Karpas-422 (cell line): ENCODE measurements at places on chromosomes 12 and 14. TPM values are rescaled to one million over a fixed set of nuclear protein-coding genes. Genes with fewer than 3 reads are reported as not detected.

DNA sequence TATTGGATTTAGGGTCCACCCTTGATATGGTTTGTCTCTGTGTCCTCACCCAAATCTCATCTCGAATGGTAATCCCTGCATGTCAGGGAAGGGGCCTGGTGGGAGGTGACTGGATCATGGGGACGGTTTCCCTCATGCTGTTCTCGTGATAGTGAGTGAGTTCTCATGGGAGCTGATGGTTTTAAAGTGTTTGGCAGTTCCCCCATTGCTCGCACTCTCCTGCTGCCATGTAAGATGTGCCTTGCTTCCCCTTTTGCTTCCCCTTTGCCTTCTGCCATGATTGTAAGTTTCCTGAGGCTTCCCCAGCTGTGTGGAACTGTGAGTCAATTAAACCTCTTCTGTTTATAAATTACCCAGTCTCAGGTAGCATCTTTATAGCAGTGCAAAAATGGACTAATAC lies 118.3 kb downstream of the VRK1 start:
- H3K27ac ChIP-seq = no peak overlapping the region
- DNase-seq = no peak
- H3K36me3 ChIP-seq = no peaks in the 10 kb centered on the region
- no peaks in the 10 kb centered on the region for H3K4me1 ChIP-seq
- no peaks in the 10 kb centered on the region for H3K27me3 ChIP-seq

DNA sequence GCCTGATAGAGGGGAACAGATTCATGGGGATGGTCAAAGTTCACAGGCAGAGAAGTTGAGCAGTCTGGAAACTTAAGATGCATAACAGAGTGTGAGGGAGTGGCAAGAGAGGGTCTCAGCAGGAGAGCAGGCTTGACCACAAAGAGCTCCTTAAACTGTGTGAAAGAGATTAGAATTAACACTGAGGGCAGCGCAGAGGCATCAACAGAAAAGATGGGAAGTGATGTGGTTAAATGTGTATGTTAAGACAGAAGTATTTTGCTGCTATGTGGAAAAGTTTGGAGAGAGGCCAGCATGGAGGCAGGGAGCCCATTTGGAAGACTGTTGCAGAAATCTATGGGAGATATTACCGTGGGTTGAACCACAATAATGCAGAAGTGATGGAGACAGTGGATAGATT lies 122.7 kb upstream of the LMNTD1 start:
- H3K4me3 ChIP-seq = no peak overlapping the region
- no peaks in the 10 kb centered on the region for H3K36me3 ChIP-seq
- no peak for DNase-seq
- no peak overlapping the region for H3K27ac ChIP-seq
- H3K4me1 ChIP-seq = no peaks in the 10 kb centered on the region
- no peaks in the 10 kb centered on the region for H3K27me3 ChIP-seq

DNA sequence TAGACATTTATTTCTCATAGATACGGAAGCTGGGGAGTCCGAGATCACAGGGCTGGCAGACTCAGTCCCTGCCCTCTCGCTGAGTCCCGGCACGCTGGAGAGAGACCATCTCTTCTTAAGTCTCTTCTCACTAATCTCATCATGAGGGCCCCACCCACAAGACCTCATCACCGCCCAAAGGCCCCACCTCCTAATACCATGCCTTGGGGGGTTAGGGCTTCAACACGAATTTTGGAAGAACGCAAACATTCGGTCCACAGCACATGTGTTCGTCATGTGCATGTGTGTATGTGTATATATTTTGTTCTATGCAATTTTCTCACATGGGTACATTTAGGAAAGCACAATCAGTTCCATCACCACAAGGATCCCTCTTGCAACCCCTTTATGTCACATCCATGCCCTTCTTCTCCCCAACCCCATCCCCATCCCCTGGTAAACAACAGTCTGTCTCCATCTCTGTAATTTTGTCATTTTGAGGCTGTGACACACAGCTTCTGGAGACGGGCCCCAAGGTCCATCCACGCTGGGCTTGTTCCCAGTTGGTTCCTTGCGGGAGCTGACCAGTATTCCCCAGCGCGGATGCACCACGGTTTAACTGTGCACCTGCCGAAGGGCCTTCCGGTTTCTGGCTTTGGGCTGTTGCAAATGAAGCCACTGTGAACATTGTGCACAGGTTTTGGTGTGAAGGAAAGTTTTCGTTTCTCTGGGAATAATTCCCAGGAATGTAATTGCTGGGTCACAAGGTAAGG lies 317.5 kb upstream of the DIO3 start:
- no peaks in the 10 kb centered on the region for H3K27me3 ChIP-seq
- no peak overlapping the region for H3K4me3 ChIP-seq
- H3K36me3 ChIP-seq = no peaks in the 10 kb centered on the region
- no peaks in the 10 kb centered on the region for H3K4me1 ChIP-seq
- H3K27ac ChIP-seq = no peak overlapping the region

- no peaks in the 10 kb centered on the region for H3K4me1 ChIP-seq
- no peak overlapping the region for H3K4me3 ChIP-seq
- no peak overlapping the region for H3K27ac ChIP-seq
- no peak for DNase-seq
Observed at GRCh38 chr14:81416981-81417380, 16.9 kb upstream of the STON2 start.

GRCh38 chr14:92439537-92440344 lies 73.8 kb upstream of the RIN3 start:
- no peak overlapping the region for H3K27ac ChIP-seq
- no peak overlapping the region for H3K4me3 ChIP-seq
- H3K4me1 ChIP-seq = peaks cover 5% of the 10 kb centered on the region
- no peak for DNase-seq
- no peaks in the 10 kb centered on the region; the same call in 1 of the 2 replicates for H3K27me3 ChIP-seq

- H3K27me3 ChIP-seq = no peaks in the 10 kb centered on the region
- H3K27ac ChIP-seq = no peak overlapping the region
- DNase-seq = no peak
- H3K36me3 ChIP-seq = no peaks in the 10 kb centered on the region
Observed at GRCh38 chr12:51318846-51319599, 5.0 kb downstream of the BIN2 start.

DNA sequence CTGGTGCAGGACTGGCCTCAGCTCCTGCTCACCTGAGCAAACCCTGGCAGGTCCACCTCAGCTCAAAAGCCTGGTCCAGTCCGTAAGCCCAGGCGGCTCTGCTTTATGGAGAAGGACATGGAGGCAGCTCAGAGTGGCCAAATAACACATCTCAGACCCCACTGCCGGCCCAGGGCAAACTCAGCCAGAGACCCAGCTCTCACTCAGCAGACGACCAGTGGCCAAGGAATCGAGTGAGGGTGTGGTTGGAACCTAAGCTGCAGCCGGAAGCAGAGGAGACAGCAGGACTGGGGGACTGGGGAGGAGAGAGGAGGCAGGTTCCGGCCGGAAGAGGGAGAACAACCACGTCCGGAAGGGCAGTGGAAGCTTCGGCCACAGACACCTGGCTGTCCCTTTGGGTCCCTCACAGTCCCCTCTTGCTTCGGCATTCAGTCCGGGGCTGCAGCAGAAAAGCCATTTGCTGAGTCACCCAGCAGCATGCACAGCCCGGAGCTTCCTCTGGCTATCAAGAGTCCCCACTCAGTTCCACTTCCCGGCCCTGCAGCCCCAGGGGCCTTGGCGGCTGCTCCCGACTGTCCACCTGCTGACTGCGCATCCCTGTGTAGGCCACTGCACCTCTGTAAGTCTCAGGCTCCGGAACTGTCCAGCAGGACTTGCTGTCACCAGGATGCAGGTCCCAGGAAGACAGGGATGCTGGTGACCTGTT lies 104.0 kb downstream of the CALM1 start:
- H3K36me3 ChIP-seq = no peaks in the 10 kb centered on the region
- H3K27me3 ChIP-seq = no peaks in the 10 kb centered on the region
- no peak overlapping the region for H3K27ac ChIP-seq
- DNase-seq = no peak
- H3K4me1 ChIP-seq = no peaks in the 10 kb centered on the region

- H3K27ac ChIP-seq = no peak overlapping the region
- DNase-seq = no peak
- no peaks in the 10 kb centered on the region for H3K36me3 ChIP-seq
- no peaks in the 10 kb centered on the region for H3K27me3 ChIP-seq
Observed at GRCh38 chr14:77278461-77279230, 7.6 kb upstream of the NGB start.

- no peak for DNase-seq
- H3K36me3 ChIP-seq = no peaks in the 10 kb centered on the region
- H3K4me3 ChIP-seq = no peak overlapping the region
- H3K27me3 ChIP-seq = no peaks in the 10 kb centered on the region
- no peaks in the 10 kb centered on the region for H3K4me1 ChIP-seq
Observed at GRCh38 chr14:39023939-39024871, 78.8 kb downstream of the SEC23A start.

GRCh38 chr14:53011053-53011462 lies 60.2 kb upstream of the FERMT2 start:
- no peaks in the 10 kb centered on the region for H3K27me3 ChIP-seq
- no peak overlapping the region for H3K4me3 ChIP-seq
- no peak for DNase-seq

DNA sequence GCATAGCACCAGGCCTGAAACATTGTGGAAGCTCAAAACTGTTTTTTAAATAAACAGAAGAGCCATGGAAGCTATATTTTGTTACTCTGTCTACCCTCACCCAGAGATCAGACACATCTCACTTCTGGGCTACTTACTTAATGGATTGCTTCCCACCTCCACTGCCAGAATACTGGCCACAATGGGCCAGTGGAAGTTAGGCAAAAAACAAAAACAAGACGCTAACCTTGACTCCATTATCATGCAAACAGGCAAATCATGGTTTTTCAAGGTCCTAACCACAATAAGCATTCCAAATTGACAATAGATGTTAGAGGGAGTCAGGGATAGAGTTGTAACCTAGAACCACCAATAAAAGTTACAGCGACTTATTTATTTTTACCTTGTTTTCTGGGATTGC lies 52.7 kb upstream of the PTCSC3 start:
- DNase-seq = no peak
- no peak overlapping the region for H3K27ac ChIP-seq
- no peak overlapping the region for H3K4me3 ChIP-seq
- no peaks in the 10 kb centered on the region for H3K4me1 ChIP-seq
- H3K36me3 ChIP-seq = no peaks in the 10 kb centered on the region

DNA sequence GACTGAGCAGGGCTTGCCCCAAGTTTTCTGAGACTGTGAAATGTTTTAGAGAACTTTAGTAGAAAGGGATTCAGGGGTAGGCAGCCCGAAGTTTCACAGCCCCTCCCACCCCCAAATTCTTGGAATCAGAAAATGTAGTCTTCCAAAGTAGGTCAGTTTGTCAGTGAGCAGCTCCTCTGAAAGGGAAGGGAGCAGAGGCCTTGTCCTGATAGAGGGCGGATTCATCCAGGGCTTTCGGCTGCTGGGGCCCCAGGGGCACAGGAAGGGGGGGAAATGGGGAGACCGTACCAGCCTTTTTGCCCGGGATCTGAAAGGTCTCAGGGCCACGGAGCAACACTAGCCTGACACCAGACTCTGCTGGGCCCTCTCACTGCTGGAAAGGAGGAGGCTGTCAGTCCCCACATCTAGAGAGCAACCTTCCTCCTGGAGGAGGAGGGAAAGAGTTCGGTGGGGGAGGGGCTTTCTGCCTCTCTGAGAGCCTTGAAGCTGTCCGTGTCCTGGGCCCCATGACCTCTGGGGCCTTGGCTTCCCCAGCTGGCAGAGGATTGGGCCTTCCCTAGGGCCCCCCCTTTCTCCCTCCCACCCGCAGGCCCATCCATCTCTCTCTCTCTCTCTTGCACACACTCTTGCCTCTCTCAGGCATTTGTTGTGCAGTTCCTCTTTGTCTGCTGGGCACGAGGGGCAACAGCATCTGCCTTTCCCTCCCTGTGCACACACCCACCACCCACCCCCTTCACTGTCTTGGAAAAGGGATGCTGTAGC lies at the start of gene IKZF4:
Gene IKZF4 (plus strand): TSS at position 621 of the 762 bp plus-strand sequence. CDS start 451 bp downstream, outside the sequence.
- DNase-seq = no peak
- H3K27ac ChIP-seq = no peak within 1 kb of the TSS
- no peaks in the 10 kb centered on the region for H3K27me3 ChIP-seq

GRCh38 chr14:63542231-63542999 lies 762 bp downstream of the PPP2R5E start:
- peaks cover 30% of the 10 kb centered on the region for H3K4me1 ChIP-seq
- H3K36me3 ChIP-seq = peaks cover 15% of the 10 kb centered on the region
- DNase-seq = peak; percentile 71
- H3K27ac ChIP-seq = peak overlapping the region; percentile 61
- H3K27me3 ChIP-seq = no peaks in the 10 kb centered on the region

- no peak for DNase-seq
- no peak overlapping the region for H3K27ac ChIP-seq
- H3K36me3 ChIP-seq = no peaks in the 10 kb centered on the region
- no peaks in the 10 kb centered on the region; the same call in 1 of the 2 replicates for H3K4me1 ChIP-seq
Observed at GRCh38 chr14:91834571-91834970, 32.8 kb downstream of the TC2N start.

- DNase-seq = no peak
- H3K27ac ChIP-seq = no peak overlapping the region
- H3K27me3 ChIP-seq = no peaks in the 10 kb centered on the region
- no peak overlapping the region for H3K4me3 ChIP-seq
- no peaks in the 10 kb centered on the region for H3K36me3 ChIP-seq
- H3K4me1 ChIP-seq = no peaks in the 10 kb centered on the region
Observed at GRCh38 chr12:114875313-114875712, 191.3 kb upstream of the TBX3 start.

- H3K27me3 ChIP-seq = no peaks in the 10 kb centered on the region
- H3K4me3 ChIP-seq = no peak overlapping the region
- H3K4me1 ChIP-seq = no peaks in the 10 kb centered on the region
- no peak overlapping the region for H3K27ac ChIP-seq
Observed at GRCh38 chr12:76804435-76804976, 40.6 kb downstream of the ZDHHC17 start.

DNA sequence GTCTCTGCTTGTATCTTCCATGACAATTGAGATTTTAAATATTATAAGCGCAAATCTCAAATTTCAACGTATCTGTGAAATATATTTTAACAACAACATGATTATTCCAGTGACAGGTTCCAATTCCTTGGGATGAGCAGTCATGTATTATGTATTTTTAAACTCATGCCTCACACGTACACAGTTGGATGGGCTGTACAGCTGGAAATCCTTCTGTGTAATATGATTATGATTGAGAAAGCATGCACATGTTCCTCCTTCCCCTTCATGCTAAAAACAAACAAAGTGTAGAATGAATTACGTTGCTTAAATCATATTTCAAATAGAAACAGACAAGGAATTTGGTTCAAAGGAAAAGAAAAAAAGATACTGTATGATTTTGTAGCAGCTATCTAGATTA lies 428.3 kb downstream of the TMTC2 start:
- H3K36me3 ChIP-seq = no peaks in the 10 kb centered on the region
- H3K27me3 ChIP-seq = no peaks in the 10 kb centered on the region
- no peak for DNase-seq
- no peak overlapping the region for H3K27ac ChIP-seq
- no peak overlapping the region for H3K4me3 ChIP-seq

Gene OVCH1
- total RNA-seq = not detected in 2 replicates

Gene SERPINA10
- total RNA-seq = not detected in 2 replicates

Gene KRT75
- not detected in 2 replicates for total RNA-seq

Gene ENDOU
- total RNA-seq = 1.2 and 10.7 TPM in 2 replicates

Gene PDZRN4
- 2.4 and 3.6 TPM in 2 replicates for total RNA-seq

Gene CIDEB
- 7.1 and 9.9 TPM in 2 replicates for total RNA-seq

Gene PPP4R3A
- 99.5 and 100 TPM in 2 replicates for total RNA-seq

Gene FAM181A
- not detected in 2 replicates for total RNA-seq

Gene MED13L
- total RNA-seq = 18.8 and 37.5 TPM in 2 replicates
